Large intestine (tissue), 12 donors: ENCODE measurements at places on chromosomes 4 and X.

DNA sequence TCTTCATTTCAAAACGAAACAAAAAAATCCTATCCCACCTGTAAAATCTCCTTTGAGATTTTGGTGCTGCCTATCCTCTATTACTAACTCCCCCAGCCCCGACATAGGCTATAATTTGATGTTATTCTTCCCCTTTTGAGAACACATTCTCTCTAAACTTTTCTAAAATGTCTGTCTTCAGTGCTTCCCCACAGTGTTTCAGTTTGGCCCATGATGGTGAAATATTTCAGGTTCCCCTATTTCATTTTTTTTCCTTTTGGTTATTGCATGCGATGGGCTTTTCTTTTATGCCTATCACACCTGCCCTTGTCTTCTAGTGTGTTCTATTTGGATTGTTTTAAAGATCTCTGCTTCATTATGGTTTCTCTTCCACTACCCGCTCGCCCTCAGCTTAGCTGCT is 14.7 kb downstream of the BCORL1 start:
- DNase-seq, result no peak

- no peak for DNase-seq
These were observed 84.0 kb downstream of the PABPC4L start for GRCh38 chr4:134117392-134118183.

DNA sequence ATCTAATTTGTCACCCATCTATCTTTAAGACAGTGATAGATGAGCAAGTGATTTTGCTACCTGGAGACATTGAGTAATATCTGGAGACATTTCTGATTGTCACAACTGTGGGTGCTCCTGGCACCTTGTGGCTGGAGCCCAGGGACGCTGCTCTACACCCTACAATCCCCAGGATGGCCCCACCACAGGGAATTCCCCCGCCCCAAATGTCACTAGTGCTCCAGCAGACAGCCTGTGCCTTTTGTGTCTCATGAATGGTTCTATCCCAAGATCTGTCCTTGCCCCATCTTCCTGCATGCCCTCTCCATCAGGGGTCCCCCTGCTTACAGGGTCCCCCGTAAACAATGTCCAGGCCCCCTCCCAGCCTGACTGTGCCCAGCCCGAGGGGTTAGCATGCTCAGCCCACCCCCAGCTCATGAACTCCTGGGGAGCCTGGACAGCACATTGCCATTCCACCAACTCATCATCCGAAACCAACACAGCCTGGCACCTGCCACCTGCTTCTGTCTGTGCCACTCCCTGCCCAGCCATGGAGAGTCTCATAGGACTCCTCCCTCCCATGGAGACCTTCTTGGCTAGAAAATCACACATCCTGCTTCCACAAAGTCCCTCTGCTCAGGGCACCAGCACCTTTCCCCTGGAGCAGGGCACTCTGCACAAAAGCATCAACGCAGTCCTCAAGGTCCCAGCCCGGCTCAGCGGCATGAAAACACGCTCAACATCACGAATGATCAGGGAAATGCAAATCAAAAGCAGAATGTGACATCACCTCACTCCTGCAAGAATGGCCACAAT is 5.7 kb downstream of the P2RY8 start:
- no peak for DNase-seq

DNA sequence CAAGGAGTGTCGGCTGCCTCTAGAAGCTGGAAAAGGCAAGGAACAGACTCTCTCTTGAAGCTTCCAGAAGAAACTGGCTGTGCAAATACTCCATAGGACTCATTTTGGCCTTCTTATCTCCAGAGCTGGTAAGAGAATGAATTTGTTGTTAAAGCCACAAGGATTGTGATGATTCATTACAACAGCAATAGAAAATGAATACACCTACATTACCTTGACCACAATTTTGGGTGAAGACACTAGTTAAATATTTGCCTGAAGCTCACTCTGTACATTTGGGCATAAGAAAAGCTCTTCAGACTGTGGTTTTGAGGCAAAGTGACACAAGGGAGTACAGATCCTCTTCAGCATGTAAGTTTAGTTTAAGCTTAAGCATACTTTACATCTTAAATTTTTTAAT is 134.5 kb upstream of the TLL1 start:
- no peak for DNase-seq

GRCh38 chr4:65798498-65799127 is 128.3 kb upstream of the EPHA5 start:
- DNase-seq, result no peak
